A549 treated with CORT108297 at 1 μM for 4 hours (cell line): ENCODE measurements at places on chromosomes 3 and 15. TPM values are rescaled to one million over a fixed set of nuclear protein-coding genes. Genes with fewer than 3 reads are reported as not detected.

Gene PLSCR5
- not detected in 5 replicates for total RNA-seq

Gene ZNF502
- 1.2 to 2.2 TPM (median 1.5 TPM) in 5 replicates for total RNA-seq

Gene SPATA16
- not detected in 5 replicates for total RNA-seq

Gene RBM15B
- 16.1 to 21.1 TPM (median 19.2 TPM) in 5 replicates for total RNA-seq

Gene FAM81A
- 12.1 to 14.6 TPM (median 12.8 TPM) in 5 replicates for total RNA-seq

Gene ABI3BP
- total RNA-seq, result 0.90 to 2.0 TPM (median 1.3 TPM) in 5 replicates

Gene STRA6
- 49.3 to 82.9 TPM (median 77.0 TPM) in 5 replicates for total RNA-seq

Gene WNT7A
- 0.13 to 0.19 TPM (median 0.18 TPM) in 5 replicates for total RNA-seq

Gene A4GNT
- total RNA-seq, result not detected in 5 replicates

Gene CLDN18
- total RNA-seq, result not detected in 5 replicates

Gene P3H2
- 28.4 to 46.4 TPM (median 35.6 TPM) in 5 replicates for total RNA-seq

Gene TMEM62
- total RNA-seq, result 8.2 to 9.7 TPM (median 9.0 TPM) in 5 replicates

Gene SH2D7
- total RNA-seq, result not detected in 5 replicates

Gene AGBL1
- not detected in 5 replicates for total RNA-seq

Gene B3GALNT1
- total RNA-seq, result 0.05 to 0.12 TPM (median 0.08 TPM) in 4 of 5 replicates, not detected in the other

Gene CD200R1
- total RNA-seq, result 0.03 to 0.14 TPM (median 0.08 TPM) in 5 replicates

Gene DUOX2
- total RNA-seq, result 0.03 to 0.13 TPM (median 0.06 TPM) in 5 replicates

Gene LSG1
- 30.6 to 35.3 TPM (median 31.4 TPM) in 5 replicates for total RNA-seq

Gene SPINK8
- total RNA-seq, result not detected in 5 replicates

Gene SNAP23
- total RNA-seq, result 14.7 to 41.5 TPM (median 17.1 TPM) in 5 replicates

Gene EPHB3
- total RNA-seq, result 0.29 to 0.50 TPM (median 0.30 TPM) in 5 replicates

Gene KIF23
- 69.2 to 104 TPM (median 80.4 TPM) in 5 replicates for total RNA-seq
